ENCODE measurements at places on chromosomes 4 and X.

DNA sequence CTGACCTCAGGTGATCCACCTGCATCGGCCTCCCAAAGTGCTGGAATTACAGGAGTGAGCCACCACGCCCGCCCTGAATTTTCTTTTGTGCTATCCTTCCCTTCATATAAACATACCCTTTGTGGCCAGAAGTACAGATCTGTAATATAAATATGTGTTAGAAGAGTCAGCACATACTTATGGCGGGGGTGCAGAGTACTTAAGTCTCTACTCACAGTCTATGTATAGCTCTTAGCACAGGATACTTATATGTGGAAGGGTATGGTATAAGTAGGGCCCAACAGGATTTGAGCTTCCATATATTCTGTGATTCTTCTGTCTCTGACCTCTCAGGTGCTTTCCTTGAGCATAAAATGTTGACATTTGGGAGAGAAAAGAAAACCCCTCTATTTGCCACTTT is 18.2 kb downstream of the CXorf58 start:
- no peaks in the 10 kb centered on the region for H3K36me3 ChIP-seq
- no peak for DNase-seq
- H3K27ac ChIP-seq, result no peak overlapping the region
- H3K4me3 ChIP-seq, result no peak overlapping the region

- H3K36me3 ChIP-seq, result peaks cover 19% of the 10 kb centered on the region
- H3K4me1 ChIP-seq, result no peaks in the 10 kb centered on the region
- no peak overlapping the region for H3K27ac ChIP-seq
These were observed 6.2 kb downstream of the PLAC8 start for GRCh38 chr4:83108101-83108861.

- no peak overlapping the region for H3K27ac ChIP-seq
- H3K36me3 ChIP-seq, result peaks cover 16% of the 10 kb centered on the region
- no peaks in the 10 kb centered on the region for H3K4me1 ChIP-seq
These were observed 38.0 kb downstream of the MANBA start for GRCh38 chr4:102722740-102723139.

DNA sequence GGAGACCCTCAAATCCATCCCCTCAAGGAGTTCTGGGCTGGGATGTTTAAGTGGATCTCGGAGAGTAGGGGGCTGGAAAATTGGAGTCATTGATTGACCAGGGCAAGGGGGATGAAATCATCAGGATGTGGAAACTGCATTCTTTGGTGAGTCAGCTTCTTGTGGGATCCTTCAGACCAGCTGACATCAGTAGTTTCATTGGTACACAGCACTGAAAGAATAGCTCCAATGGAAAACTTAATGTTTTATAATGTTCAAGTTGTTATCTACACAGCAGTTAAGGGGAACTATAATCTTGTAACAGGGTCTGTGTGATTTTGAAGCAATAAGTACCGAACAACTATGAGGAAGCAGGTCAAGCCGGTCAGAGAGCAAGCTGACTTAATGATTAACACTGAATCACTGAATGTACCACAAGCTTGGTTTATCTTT is 506.1 kb downstream of the RPA4 start:
- H3K36me3 ChIP-seq, result no peaks in the 10 kb centered on the region
- H3K27me3 ChIP-seq, result no peaks in the 10 kb centered on the region
- H3K4me3 ChIP-seq, result no peak overlapping the region

- H3K27ac ChIP-seq, result no peak overlapping the region
- no peaks in the 10 kb centered on the region for H3K27me3 ChIP-seq
- no peaks in the 10 kb centered on the region for H3K4me1 ChIP-seq
- H3K4me3 ChIP-seq, result no peak overlapping the region
- no peaks in the 10 kb centered on the region for H3K36me3 ChIP-seq
- DNase-seq, result no peak
These were observed 74.8 kb downstream of the CBLL2 start for GRCh38 chrX:22347491-22347890.

All from Peyer's patch (tissue), 4 donors.